ENCODE measurements at places on chromosomes 2 and 18.

DNA sequence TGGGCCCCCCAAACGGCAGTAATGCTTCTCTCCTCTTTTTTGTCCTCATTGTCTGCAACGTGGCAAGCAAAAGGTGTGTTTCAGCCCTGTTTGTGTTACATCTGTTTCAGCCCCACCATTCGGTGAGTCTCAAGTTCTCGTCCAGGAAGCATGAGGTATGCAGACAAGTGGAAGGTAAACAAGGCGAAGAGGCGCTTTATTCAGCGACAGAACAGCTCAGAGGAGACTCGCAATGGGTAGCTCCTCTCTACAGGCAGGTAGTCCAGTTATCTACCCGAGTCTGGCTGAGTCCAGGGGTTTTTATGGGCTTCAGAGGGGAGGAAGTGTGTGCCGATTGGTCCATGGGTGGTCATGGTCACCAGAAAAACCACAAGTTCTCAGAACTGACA lies 733.4 kb upstream of the CDH7 start:
- no peak for DNase-seq

DNA sequence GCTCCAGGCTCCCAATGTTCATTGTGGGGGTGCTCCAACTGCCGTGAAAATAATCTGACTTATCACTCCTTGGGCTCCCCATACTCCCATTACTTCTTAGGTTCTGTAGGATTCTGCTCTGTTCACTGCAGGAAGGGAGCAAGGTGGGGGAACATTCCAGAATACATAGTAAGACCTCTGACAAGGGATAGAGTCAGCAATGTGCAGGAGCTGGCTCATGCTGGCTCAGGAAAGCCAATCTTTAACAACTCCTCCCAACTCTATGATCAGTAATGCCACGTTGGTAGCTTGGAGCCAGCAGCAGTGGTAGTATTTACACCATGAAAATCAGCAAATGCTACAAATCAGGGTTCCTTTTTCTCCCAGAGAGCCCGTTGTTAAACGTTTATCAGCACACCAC lies 44.4 kb downstream of the FECH start:
- DNase-seq = no peak

DNA sequence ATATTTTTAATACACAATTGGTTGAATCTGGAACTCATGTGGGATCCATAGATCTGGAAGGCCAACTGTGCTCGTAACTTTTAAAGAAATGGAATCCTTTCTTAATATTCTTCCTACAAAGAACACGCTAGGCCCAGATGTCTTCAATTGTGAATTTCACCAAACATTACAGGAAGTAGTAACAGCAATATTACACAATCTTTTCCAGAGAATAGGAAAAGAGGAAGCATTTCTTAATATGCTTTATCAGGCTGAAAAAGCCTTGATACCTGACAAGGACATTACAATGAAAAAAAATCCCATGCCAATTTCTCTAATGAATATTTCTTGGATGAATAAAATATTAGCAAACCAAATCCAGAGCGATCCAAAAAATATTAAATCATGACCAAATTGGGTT lies 80.3 kb upstream of the HAAO start:
- no peak for DNase-seq

- DNase-seq = no peak
Observed at GRCh38 chr2:23776021-23776420, 150.9 kb downstream of the ATAD2B start.

GRCh38 chr2:129400826-129401225 lies 578.6 kb upstream of the RAB6C start:
- DNase-seq = no peak

- DNase-seq = no peak
Observed at GRCh38 chr2:205564346-205565141, 117.8 kb upstream of the NRP2 start.

GRCh38 chr2:54149638-54150441 lies 34.4 kb downstream of the ACYP2 start:
- DNase-seq = no peak

GRCh38 chr18:57846258-57846657 lies 43.1 kb upstream of the ATP8B1 start:
- no peak for DNase-seq
